ENCODE measurements at places on chromosomes 4 and X. TPM values are rescaled to one million over a fixed set of nuclear protein-coding genes. Genes with fewer than 3 reads are reported as not detected.

The CENPVL2 gene
- not detected for total RNA-seq

The HS3ST1 gene
- 3.0 TPM for total RNA-seq

The GAGE12F gene
- total RNA-seq: not detected

The POF1B gene
- total RNA-seq: 23.4 TPM

The ZCCHC18 gene
- total RNA-seq: 3.3 TPM

The ADH6 gene
- total RNA-seq: 0.05 TPM

The TMEM33 gene
- total RNA-seq: 54.5 TPM

The NDNF gene
- total RNA-seq: 24.5 TPM

The PPP1R2C gene
- not detected for total RNA-seq

The PLP2 gene
- total RNA-seq: 18.2 TPM

The DGKK gene
- 0.53 TPM for total RNA-seq

The RAI2 gene
- 4.7 TPM for total RNA-seq

The GNRHR gene
- total RNA-seq: not detected

The SUPT20HL2 gene
- total RNA-seq: not detected

The PABPC1L2B gene
- total RNA-seq: not detected

The CXXC4 gene
- 5.1 TPM for total RNA-seq

The MAGEA8 gene
- total RNA-seq: not detected

The CDKL5 gene
- 17.7 TPM for total RNA-seq

The CLNK gene
- 1.2 TPM for total RNA-seq

The CD40LG gene
- total RNA-seq: not detected

The DNAAF6 gene
- not detected for total RNA-seq

The P2RY4 gene
- 0.74 TPM for total RNA-seq

The NEUROG2 gene
- not detected for total RNA-seq

The EVC gene
- 27.2 TPM for total RNA-seq

The ADH1B gene
- total RNA-seq: 97.0 TPM

The SGMS2 gene
- 36.6 TPM for total RNA-seq

Data from urinary bladder (tissue), 4 donors.